ENCODE measurements at places on chromosomes 11 and 22.

DNA sequence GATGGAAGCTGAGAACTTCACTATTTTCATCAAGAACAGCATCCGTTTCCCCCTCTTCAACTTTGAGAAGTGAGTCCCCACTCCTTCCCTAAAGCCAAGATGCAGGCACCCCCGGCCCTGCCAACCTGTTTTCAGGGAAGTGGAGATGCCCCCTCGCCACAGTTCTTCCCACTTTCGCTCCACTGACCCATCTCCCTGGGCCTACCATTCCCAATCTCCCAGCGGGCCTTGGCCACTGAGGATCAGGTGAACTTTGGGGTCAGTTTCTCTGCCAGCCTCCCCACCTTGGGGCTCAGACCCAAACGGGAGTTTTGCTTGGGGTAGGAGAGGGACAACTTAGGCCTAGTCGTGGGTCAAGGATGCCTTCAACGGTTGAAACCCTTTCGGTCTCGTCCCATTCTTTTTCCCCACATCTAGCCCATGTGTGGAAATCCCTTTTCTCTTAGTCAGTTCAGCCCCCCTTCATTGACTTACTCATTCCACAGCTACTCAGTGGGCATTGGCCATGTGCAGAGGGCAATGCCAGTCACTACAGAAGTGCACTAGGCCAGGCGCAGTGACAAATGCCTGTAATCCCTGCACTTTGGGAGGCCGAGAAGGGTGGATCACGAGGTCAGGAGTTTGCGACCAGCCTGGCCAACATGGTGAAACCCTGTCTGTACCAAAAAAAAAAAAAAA, 10.6 kb downstream of the P2RX3 start:
- DNase-seq = no peak

DNA sequence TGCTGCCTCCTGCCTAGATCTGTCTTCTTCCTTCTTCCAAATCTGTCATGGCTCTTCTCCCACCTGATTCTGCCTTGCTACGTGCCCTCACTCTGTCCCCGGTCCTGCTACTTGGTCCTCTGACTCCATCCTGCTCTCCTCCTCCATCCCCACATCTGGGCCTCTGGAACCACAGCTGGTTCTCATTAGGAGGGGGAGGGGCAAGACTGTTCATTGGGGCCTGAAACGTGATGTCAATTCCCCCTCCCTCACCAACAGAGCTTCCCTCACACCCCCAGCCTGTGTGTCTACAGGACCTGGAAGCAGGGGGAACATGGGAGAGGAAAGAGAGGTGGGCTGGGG, 9.1 kb downstream of the DCHS1 start:
- no peak for DNase-seq

DNA sequence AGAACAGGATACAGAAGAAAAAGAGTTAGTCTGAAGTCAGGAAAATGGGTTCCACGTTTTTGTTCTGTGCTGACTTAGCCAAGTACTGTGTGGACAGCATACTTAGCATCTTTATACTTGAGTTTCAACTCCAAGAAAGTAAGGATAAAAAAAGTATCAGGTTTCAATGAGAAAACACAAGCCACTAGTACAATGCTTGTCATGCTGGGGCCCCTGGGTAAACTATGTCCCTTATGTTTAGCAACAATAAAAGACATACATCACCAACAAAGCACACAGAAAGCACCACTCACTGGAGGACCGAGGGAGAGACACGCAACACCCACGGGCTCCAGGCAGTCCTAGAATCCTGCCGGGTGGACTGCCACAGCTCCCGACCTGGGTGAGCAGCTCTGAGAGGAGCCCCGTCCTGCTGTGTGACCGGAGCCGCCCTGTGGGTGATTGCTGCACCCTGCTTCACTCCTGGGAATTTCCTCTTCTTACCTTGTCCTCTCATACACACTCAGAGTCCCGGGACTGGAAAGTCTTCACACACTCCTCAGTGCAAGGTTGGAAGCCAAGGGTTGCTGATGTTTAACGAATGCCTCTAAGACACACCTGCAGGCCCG, 890.5 kb downstream of the BRD1 start:
- DNase-seq = no peak

- no peak for DNase-seq
Measured at GRCh38 chr11:69192301-69192721, 36.6 kb downstream of the SMIM38 start.

DNA sequence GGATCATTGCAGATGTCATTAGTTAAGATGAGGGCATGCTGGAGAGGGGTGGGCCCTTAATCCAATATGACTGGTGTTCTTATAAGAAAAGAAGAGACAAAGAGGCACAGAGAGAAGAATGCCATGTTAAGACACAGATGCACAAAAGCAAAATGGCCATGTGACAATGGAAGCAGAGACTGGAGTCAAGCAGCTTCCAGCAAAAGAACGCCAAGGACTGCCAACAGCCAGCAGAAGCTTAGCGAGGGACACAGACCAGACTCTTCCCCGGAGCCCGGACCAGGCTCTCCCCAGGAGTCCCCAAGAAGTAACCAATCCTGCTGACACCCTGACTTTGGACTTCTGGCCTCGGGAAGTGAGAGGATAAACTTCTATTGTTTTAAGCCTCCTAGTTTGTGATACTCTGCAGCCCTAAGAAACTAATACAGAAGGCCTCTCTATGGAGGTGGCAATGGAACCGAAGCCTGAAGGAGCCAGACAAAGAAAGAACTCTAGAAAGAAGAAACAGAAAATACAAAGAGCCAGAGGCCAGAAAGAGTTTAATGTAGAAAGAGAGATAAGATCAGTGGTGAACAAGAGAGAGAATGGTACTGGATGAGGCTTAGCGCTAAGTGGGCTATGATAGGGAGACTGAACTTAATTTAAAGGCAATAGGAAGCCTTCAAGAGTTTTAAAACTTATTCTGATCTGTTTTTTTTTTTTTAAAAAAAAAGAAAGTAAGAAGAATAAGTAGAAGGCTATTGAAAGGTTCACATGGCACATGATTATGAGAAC, 27.7 kb downstream of the PRCP start:
- DNase-seq = no peak

GRCh38 chr11:19666951-19667350, 45.7 kb upstream of the NAV2 start:
- DNase-seq = no peak

- no peak for DNase-seq
Measured at GRCh38 chr11:47449541-47449940, 605 bp upstream of the RAPSN start.

- DNase-seq = no peak
Measured at GRCh38 chr11:104666624-104667023, 231.6 kb downstream of the CASP12 start.

DNA sequence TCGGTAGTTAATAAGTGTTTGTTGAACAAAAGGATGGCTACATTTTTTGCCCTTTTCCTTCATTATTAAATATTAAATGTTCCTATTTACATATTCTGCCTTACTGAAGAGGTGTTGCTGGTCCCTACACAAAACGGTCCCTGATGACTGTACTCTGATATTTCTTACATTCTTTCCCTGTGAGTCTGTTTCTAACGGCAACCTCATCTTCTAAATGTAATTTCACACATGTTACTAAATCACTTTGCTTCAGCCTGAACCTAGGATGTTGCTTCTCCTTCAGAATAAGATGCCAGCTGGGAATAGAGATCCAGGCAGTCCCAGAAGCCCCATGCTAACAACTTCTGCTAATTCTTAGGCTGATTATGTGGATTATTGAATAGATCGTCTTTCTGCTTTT, 50.3 kb downstream of the SPON1 start:
- no peak for DNase-seq

DNA sequence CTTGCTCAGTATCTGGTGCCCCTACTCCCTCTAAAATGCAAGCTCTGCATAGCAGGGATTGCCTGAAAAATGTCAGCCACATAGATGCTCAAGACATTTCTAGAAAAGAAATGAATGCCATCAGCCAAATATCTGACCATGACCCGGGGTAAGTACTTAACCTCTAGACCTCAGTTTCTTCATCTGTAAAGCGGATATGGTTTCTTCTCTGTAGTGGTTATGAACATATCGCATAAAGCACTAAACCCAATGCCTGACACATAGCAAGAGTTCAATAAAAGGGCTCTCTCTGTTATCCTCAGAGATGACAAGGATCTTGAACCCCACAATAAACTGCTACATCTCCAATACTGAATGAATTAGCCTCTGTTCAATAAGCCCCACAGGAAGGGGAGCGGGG, 122.6 kb downstream of the ABTB2 start:
- no peak for DNase-seq

DNA sequence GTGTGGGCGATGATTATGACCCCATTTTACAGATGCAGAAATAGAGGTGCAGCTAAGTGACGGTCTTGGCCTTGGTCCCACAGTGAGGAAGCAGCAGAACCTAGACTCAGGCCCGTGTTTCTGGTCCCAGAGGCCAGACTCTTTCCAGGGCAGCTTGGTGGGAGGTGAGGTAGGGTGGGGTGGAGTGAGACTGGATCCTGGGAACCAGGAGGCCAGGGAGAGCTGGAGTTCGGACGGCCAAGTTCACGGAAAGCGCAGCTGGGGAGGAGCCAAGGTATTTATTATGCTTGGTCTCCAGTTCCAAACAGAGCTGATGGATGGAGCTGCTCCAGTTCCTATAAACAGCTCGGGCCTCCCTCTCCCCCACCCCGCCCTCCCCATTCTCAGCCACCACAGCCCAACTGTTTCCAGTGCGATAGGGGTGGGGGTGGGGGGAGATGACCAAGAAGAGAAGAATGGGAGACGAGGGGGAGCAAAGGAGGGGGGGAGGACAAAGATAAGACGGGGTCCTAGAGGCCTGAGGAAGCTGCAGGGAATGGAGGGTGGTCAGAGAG, 16.2 kb downstream of the LRRC32 start:
- no peak for DNase-seq

DNA sequence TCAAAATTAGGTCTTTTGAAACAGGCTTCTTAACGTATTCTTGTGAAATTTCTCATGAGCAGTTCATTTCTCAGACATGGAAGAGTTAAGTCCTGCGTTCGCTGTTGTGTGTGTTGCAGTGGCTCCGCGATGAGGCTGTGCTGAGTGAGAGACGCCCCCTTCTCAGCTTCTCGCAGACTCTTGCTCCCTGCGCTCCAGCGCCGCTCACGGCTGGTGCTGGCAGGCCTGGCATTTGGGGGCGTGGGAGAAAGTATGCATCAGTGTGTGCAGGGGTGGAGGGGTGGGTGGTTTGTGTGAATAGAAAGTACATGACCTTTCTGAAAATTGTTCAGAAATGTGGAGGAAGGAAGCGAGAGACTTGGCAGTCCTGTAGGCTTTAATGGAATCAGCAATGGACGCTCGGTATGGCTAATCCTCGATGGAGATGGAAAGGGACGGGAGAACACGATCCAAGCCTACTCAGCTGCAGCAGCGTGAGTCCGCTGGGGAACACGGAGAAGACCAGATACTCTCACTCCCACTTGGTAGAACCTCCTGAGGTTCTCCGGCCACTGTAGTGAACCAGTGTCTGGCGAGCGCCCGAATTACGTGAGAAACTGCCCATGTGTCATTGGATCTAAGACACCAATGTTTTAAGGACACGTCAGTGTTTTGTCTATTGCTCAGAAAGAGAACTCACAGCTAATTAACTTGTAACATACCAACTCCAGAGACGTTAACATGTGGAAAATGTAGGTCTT, 5.9 kb downstream of the TAB1 start:
- no peak for DNase-seq

GRCh38 chr22:22936915-22937656, 49.5 kb downstream of the IGLL5 start:
- DNase-seq = no peak

- no peak for DNase-seq
Measured at GRCh38 chr11:118149493-118149892, 3.1 kb downstream of the SCN4B start.

GRCh38 chr22:47779474-47779873, 1017.0 kb downstream of the TBC1D22A start:
- DNase-seq = no peak

DNA sequence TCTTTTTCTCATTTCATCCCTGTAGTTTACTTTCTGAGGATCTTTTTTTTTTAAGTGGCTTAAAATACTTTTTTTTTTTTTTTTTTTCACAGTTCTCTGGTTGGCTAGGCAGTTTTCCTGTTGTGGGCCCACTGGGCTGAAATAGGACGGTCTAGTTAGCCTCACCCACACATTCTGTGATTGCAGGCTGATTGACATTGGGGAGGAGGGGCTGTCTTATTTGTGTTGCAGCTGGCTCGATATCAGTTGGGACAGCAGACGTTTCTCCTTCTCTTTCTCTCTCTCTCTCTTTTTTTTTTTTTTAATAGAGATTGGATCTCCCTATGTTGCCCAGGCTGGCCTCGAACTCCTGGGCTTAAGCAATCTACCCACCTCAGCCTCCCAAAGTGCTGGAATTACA, 6.9 kb downstream of the BCR start:
- no peak for DNase-seq

DNA sequence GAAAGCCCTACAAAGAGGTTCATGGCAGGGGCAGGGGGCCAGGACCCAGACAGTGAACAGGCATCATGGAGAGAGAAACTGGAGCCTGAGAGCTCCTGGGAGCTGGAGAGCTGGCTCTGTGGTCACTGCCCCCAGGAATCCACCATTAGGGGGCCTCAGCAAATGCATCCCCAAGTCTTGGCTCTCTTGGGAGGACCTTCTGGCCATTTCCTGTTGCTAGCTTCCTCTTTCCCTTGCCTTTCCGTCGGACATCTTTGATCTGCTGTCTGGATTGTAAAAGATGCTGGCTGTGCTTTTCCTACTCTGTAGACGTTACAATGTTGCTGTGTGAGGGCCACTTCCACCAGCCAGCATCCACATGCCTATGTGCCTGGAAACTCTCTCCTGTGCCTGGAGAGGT, 7.1 kb upstream of the CRYBB2 start:
- DNase-seq = no peak

GRCh38 chr22:46595545-46595944, 24.6 kb upstream of the GRAMD4 start:
- no peak for DNase-seq

DNA sequence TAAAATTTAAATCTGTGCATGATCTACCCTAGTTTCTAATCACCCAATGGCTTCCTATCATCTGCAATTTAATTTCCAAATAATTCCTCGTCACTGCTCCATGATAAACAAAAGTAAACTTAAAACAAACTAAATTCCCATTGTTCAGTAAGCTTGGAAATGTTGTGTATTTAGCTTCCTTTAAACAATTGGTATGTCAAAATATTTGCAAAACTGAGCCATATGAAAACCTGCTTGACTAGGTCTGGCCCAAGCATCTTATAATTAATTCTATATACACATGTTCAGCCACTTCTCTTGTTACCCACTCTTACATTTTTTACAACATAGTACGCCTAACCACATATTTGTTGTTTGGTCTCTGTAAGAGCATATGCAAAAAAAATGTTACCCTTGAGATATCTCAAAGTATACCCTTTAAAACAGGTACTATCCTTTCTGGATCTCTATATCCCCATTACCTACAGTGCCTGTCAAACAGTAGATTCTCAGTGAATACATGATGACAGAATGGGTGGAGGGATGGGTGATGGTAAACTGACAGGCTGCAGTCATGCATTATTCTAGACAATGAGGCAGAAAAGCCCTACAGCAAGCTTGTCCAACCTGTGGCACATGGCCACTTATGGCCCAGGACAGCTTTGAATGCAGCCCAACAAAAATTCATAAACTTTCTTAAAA, 1277.9 kb upstream of the TENM4 start:
- DNase-seq = no peak

GRCh38 chr22:28541137-28541536, 138.5 kb downstream of the TTC28 start:
- no peak for DNase-seq
